Right lobe of liver (tissue), 6 donors: ENCODE measurements at places on chromosomes 2 and 18.

GRCh38 chr2:58938988-58939387, 697.9 kb upstream of the FANCL start:
- DNase-seq, result no peak

DNA sequence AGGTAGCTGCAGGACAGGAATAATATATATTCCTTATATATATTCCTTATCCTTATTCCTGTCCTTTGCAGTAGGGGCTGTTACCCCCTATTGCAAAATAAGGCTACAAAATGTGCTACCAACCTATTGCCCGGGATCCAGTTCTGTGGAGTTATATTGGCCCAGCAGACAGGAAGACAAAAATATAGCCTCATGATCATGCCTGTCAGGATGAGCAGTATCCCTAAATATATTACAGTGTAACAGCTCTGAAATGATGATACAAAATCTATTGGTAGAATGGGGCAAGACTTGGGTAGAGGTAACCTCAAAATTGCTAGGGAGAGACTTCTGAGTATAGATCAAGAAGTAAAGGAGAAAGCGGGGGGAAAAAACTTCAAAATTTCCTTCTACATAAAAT, 31.6 kb upstream of the MARCHF7 start:
- no peak for DNase-seq

DNA sequence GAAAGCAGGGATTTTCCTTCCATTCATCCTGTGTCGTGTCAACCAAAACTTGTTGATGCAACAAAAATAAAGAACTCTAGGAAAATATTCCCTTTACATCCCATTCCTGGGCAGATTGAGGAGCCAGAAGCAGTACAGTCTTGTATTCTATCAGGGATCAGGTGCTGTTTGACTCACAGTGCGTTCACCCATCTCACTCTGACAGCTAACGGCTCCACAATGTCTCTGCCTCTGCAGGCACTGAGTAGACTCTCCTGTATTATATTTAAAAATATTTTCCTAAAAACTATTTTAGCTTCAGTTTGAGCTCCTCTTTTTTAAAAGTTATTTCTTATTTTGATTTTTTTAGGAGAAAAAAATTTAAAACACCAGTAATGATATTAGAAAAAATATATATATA, 600.6 kb upstream of the SALL3 start:
- no peak for DNase-seq

GRCh38 chr2:121735518-121736074, 1.1 kb downstream of the NIFK start:
- DNase-seq, result no peak

DNA sequence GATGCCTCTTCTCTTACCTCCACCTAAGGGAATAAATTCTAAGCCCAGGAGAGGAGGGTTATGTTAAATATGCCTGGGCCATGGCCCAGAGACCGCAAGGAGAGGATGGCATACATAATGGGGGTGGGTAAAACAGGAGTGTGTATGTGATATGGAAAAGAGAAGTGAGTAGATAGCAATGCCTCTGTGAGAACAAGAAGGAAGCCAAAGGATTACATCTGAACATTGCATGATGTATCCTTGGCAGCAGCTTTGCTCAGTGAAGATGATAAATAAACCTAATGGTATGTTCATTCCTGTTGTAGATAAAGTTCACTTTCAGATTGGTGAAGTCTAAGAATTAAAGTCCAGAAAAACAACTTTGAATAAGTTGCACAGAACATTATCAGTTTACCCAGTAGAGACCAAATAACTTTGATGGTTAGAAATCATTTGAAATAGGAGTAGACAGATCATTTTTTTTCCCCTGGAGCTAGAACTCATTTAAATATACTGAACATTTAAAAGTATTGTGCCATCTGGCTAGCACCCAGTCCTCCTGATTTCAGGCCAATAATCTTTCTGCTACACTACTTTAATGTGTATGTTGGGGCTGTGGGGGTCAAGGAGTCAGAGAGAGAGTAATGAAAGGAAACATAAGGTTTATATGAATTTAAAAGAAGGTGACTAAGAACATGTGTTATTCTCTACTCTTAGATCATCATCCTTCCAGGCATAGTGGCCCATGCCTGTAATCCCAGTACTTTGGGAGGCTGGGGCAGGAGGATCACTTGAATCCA, 231.7 kb downstream of the PARD3B start:
- DNase-seq, result no peak

DNA sequence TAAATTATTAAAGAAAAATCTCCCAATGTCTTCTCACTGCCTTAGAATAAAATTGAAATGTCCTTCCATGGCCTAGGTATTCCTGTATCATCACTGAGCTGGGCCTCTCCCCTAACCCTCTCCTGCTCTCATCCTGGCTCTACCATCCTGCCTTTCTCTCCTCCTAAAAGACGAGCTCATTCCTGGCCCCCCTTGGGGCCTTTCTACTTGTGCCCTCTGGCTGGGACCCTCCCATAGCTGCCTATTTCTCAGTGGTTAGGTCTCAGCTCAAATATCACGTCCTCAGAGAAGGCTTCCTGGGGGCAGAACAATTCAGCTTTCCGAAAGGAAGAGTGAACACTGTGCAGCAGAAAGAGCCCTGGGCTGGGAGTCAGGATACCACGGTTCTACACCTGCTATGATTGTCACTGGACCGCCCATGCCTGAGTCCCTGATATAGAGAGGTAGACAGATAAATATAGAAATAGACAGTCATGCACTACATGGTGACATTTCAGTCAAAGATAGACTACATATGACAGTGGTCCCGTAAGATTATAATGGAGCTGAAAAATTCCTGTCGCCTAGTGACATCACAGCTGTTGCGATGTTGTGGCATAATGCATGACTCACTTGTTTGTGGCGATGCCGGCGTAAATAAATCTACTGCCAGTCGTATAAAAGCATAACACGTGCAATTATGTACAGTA, 9.4 kb downstream of the DNPEP start:
- DNase-seq, result no peak

- no peak for DNase-seq
Observed at GRCh38 chr2:190634381-190634780, 14.5 kb upstream of the NAB1 start.

GRCh38 chr2:143692162-143692561, 562.9 kb downstream of the ARHGAP15 start:
- no peak for DNase-seq
